ENCODE measurements at places on chromosomes 5 and 9.

DNA sequence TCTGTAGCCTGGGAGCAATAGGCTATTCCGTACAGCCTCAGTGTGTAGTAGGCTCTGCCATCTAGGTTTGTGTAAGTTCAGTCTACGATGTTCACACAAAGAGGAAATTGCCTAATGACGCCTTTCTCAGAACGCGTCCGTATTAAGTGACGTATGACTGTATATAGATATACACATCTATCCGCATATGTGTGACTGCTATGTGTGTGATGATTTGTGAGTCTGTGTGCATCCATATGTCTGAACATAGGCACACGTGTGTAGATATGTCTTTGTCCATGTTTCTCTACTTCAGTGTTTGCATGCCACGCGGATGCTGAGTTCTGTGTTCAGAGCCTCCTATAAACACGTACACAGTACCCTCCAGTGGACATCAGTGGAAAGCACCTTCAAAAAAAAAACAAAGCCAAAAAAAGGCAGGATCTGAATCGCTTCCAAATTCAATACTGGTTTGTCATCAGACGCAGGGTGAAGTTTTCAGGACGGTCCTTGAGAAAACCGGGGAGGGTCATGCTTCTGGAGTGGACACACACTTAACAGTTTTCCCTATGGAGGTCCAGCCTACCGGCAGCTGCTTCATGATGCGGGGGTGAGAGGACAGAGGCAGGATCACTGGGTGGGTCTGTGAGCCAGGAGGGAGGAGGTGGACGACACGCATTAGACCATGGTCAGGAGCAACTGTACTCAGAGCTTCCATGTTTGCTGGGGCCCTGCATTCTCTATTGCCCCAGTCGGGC lies 29.5 kb upstream of the ALDH1B1 start:
- peak; percentile 25 for DNase-seq

DNA sequence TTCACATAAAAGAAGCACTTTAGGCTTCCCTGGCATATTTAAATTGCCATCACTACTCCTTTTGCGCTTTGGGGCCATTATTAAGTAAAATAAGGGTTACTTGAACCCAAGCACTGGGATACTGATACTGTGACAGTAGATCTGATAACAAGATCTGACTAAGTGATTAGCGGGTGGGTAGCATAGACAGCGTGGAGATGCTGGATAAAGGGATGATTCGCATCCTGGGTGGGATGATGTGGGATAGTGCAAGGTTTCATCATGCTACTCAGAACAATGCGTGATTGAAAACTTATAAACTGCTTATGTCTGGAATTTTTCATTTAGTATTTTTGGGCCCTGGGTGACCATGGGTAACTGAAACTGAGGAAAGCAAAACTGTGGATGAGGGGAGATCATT lies 75.1 kb downstream of the PTTG1 start:
- DNase-seq = no peak

GRCh38 chr5:132454361-132454760 lies 36.2 kb downstream of the IRF1 start:
- DNase-seq = no peak

GRCh38 chr9:27247756-27248155 lies 49.2 kb downstream of the EQTN start:
- DNase-seq = peak; percentile 41

DNA sequence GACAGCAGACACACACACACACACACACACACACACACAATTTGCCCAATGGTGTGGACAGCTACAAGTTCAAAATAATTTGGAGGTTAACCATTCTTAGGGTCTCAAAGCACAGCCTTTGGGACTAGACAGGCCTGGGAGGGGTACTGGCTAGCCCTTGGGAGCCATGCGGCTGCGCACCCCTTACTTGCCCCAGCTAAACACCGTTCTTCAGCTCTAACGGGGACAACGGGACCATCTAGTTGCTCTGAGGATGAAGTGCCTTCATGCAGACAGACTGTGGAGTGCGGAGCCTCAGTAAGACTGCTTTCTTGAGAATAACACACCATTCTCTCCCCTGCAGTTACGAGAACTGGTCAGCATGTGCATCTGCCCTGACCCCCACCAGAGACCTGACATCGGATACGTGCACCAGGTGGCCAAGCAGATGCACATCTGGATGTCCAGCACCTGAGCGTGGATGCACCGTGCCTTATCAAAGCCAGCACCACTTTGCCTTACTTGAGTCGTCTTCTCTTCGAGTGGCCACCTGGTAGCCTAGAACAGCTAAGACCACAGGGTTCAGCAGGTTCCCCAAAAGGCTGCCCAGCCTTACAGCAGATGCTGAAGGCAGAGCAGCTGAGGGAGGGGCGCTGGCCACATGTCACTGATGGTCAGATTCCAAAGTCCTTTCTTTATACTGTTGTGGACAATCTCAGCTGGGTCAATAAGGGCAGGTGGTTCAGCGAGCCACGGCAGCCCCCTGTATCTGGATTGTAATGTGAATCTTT lies 64.6 kb downstream of the PSMB7 start:
- DNase-seq = no peak

- DNase-seq = no peak
Observed at GRCh38 chr5:142491270-142491669, 166.4 kb upstream of the SPRY4 start.

- DNase-seq = no peak
Observed at GRCh38 chr5:158751961-158752655, 347.6 kb downstream of the EBF1 start.

GRCh38 chr5:77420940-77421339 lies 71.2 kb downstream of the WDR41 start:
- DNase-seq = no peak

DNA sequence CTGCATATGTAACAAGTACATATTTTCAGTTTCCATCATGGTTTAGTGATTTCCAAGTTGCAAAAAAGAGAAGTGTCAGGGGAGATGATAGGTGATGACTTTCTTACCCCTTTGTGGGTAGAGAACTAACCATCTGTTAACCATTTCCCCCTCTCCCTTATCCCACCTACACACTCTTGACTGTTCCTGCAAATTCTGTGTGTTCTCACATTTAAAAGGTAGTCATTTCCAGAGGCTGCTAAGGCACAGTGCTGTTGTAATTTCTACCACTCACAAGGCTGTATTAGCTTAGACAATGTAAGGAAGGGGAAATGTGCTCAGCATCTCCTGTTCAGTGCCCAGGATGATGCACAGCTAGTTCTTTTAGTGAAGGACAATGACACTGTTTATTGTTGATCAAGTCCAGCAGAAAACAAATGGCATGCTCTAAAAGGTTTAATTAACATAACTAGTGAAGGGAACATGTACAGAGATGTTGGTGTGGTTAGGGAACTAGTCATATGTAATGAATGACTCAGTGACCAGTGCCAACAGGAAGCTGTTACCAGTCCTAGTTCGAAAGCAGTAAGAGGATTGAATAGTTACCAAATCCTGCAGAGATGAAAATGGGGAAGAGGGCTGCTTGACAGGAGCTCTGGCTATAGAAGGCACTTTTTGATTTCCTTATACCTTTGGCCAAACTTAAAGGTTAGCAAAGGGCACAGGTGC lies 165.1 kb downstream of the PLK2 start:
- no peak for DNase-seq

DNA sequence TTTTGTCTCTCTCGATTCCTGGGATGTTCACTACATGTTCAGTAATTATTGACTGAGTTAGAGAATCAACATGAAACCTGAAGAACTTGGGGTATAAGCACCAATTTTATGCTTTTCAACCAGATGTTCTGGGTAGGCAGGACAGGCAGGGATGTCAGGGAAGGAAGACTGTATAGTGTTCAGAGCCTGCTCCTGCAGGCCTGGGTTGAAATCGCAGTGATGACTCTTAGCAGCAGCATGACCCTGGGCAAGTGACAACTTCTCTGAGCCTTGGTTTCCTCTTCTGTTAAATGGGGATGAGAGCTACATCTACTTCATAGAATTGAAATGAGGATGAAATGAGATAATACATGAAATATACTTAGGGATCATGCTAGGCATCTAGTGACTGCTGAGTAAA lies 29.7 kb upstream of the PANK3 start:
- no peak for DNase-seq

- no peak for DNase-seq
Observed at GRCh38 chr5:41708604-41708940, 161.7 kb downstream of the OXCT1 start.

DNA sequence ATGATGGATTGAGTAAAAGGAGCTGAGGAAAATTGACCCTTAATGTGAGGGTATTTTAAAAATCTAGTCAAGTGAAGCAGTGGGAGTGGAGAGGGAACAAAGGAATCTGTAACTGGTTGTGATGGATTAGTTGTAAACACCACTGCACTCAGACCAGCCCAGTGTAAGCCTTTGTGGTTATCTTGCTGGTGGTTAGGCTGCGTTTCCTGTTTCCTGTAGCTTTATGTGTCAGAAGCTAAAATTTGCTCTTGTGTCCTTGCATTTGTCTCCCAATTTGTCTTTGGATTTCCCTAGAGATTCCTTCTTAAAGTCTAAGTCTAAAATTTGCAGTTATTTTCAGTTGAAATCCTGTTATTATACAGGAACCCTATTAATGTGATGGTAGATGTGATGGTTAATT lies 6.3 kb downstream of the IFNA21 start:
- no peak for DNase-seq

GRCh38 chr9:95435074-95435728 lies 81.6 kb downstream of the PTCH1 start:
- no peak for DNase-seq

- no peak for DNase-seq
Observed at GRCh38 chr5:16659536-16659935, 42.7 kb upstream of the RETREG1 start.

GRCh38 chr9:100216178-100216787 lies 117.2 kb downstream of the INVS start:
- peak; percentile 44 for DNase-seq

DNA sequence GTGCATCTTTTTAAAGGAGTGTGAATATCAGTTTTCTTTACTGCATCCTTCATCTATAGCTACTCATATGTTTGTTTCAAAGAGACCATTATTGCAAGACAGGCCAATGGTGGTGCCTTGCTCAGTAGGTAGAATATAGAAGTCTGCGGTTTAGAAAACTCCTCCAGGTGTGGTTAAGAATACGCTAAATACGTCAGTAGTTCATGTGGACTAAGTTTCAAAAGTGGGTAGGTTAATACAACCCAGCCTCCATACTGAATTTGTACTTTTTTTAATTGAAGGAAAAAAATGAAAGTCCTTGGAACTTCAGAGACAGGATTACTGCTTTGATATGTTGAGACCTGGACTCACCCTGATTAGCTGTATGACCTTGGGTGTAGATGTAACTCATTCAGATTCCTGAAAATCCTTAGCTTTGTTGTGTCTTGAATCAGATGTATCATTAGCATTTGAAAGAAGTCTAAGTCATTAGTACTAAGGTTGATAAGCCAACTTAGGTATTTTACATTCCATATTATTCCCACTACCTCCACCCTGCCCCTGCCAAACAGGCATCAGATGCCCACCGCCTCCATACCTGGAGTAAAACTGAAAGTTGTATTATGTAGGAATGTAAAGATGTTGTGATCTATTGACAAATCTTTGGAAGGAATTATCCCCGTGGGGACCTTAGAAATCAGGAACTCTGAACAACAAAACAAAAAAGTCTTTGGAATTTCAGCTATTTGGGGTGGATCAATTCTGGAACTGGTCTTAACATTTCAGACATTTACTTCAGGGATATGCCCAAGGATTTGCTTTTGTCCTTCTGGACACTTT lies 6.1 kb downstream of the BASP1 start:
- DNase-seq = no peak

DNA sequence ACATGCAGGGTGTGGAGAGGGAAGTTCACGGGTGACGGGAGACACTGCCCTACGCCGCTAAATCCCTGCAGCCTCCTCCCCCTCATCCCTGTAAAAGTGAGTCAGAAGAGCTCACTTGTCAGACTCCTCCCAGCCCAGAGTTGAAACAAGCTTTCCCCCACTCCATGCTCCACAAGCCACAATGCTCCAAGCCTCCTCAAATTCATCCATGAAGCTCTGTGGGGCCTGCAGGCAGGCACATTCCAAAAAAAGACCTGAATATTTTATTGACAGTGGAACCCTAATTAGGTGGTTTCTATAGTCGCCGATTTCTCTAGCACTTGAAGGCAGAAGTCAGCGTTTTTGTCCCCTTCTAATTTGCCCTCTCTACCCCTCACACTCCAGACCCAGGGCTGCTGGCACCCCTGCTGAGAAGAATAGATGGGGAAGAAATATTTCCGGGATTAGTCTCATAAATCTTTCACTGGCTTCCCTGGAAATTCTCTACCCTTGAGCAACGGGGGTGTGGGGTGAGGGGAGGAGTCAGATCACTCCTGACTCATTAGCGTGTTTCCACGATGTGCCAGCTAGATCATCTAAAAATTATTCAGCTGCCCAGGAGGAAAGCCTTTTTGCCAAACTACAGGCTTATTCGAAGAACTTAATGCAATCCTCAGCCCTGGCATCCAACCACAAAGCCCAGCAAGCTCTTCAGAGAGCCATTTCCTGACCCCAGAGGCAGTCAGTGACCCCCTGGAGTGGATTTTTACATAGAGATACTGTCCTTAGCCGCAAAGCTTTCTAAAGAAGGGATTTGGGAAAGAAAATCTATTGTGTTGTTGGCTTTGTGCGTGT lies 97.1 kb downstream of the ENC1 start:
- DNase-seq = no peak

DNA sequence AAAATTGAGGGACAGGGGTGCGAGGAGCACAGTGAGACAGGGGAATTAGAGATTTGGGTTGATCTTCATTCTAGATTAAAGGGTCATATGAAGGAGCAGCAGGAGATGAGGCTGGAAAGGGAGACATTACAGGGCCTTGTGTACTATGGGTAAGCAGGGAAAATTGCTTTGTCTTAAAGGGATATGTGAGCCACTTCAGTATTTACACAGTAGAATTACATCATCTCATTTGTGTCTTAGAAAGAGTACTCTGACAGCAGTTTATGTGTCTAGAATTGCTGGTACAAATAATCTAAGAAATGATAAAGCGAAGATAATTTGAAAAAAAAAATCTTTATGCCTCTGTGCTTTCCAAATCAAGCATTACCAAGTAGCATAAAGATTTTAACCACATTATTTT lies 287.0 kb upstream of the ARRDC3 start:
- DNase-seq = no peak

DNA sequence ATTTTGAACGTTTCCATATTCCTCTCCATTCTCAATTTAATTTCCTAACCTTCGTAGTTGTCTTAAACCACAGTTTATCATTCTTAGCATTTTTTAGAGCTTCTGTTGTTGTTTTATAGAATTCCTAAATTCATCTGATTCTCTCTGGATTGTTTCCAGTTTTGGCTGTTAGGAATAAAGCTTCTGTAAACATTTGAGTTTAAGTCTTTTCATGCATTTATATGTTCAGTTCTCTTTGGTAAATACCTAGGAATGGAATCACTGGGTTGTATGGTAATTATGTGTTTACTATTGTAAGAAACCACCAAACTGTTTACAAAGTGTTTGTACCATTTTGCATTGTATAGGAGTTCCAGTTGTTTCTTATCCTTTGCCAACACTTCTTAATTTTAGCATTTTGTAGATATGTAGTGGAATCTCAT lies 29.7 kb downstream of the GPR21 start:
- no peak for DNase-seq

- no peak for DNase-seq
Observed at GRCh38 chr5:114312658-114313057, 49.2 kb upstream of the KCNN2 start.
